Fibroblast of villous mesenchyme (primary cell): ENCODE measurements at places on chromosomes 7 and 10. TPM values are rescaled to one million over a fixed set of nuclear protein-coding genes. Genes with fewer than 3 reads are reported as not detected.

Gene CDC14C
- total RNA-seq = under 0.01 TPM in 1 of 2 replicates, not detected in the other

Gene ATRNL1
- total RNA-seq = 8.4 and 13.0 TPM in 2 replicates

Gene PTN
- 9.1 and 25.1 TPM in 2 replicates for total RNA-seq

Gene TRIM50
- not detected in 2 replicates for total RNA-seq

Gene CDHR3
- total RNA-seq = 9.1 and 9.7 TPM in 2 replicates

Gene SPAM1
- not detected in 2 replicates for total RNA-seq

Gene ANKRD2
- total RNA-seq = 0.32 and 0.86 TPM in 2 replicates

Gene TUBB8
- under 0.01 TPM in 1 of 2 replicates, not detected in the other for total RNA-seq

Gene MAD1L1
- total RNA-seq = 43.6 and 67.6 TPM in 2 replicates

Gene MRLN
- not detected in 2 replicates for total RNA-seq

- DNase-seq = peak; percentile 58
Observed at GRCh38 chr7:23462846-23463245, 7.4 kb downstream of the IGF2BP3 start.

DNA sequence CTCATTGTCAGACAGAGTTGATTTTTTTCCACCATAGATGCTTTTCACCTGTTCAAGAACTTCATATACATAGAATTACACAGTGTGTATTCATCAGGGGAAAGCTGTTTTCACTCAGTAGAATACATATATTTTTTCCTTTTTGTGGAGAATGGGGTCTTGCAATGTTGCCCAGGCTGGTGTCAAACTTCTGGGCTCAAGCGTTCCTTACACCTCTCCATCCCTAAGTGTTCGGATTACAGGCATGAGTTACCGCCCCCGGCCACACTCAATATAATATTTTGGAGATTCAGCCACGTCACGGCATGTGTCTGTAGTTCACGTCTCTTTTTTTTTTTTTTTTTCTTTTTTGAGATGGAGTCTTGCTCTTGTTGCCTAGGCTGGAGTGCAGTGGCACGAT is 7.5 kb upstream of the SMC3 start:
- DNase-seq = no peak

- no peak for DNase-seq
Observed at GRCh38 chr10:29434111-29434510, 145.2 kb downstream of the LYZL1 start.

DNA sequence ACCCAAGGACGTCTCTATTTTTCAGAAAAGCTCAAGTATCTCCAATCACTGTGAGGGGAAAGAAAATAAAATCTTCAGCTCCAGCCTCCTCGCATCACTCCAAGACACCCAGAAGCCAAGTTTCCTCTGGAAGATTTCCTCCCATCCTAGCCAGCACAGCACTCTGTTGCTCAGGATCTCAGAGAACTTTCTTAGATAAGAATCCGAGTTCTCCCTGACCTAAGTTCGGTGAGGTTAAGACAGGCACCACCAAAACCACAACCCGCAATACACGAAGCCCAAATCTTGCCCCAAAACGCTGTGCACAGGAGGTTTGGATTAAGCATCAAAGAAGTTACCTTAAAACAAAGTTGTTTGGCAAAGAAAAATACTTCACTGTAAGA is 4.2 kb downstream of the FAM53B start:
- no peak for DNase-seq

DNA sequence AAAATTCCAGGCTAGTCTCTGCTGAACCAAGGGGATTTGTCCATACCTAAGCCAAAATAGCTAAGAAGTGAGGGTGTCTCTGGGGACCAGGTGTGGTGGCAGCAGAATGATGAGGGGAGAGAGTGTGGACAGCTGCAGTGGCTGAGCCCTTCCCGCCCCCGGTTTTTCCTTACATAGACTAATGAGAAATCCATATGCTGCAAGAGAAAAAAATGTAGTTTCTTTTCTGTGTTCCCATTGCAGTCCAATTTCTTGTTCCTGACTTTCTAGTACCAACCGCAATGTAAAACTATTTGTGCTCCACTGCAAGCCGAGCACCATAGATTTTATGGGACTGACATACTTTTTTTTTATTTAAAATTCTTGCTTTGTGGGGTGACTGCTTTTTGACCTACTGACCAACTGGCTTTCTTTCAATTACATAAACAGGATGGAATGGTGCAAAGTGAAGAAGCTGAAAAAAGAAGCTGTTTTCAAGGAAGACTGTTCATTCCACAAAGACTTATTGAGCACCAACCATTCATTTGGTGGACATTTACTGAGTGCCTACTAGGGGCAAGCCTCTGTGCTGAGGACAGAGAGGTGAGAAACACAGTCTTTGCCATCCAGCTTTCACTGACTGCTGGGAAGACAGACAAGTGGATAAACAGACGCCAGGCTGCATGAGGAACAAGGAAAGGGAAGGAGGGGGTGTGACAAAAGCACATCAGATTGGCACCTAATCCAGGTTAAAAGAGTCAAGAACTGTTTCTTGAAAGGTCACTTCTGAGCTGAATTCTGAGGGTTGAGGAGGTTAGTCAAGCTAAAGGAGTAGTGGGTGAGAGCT is 9.8 kb downstream of the CEP41 start:
- peak; percentile 96 for DNase-seq
